ENCODE measurements at places on chromosomes 2 and 18.
A peak's percentile ranks its signal among the peaks of the same experiment; 100 is the strongest.

GRCh38 chr2:127080938-127081755, 25.8 kb downstream of the BIN1 start:
- peak overlapping the region; percentile 41 for H3K4me3 ChIP-seq
- H3K4me1 ChIP-seq = peaks cover 72% of the 10 kb centered on the region
- no peaks in the 10 kb centered on the region for H3K27me3 ChIP-seq

GRCh38 chr2:165967746-165968145, 14.2 kb upstream of the TTC21B start:
- no peak overlapping the region for H3K27ac ChIP-seq
- no peak for DNase-seq
- no peak overlapping the region for H3K4me3 ChIP-seq
- no peaks in the 10 kb centered on the region for H3K27me3 ChIP-seq
- H3K4me1 ChIP-seq = peaks cover 5% of the 10 kb centered on the region
- H3K36me3 ChIP-seq = no peaks in the 10 kb centered on the region

GRCh38 chr2:175441181-175441761, 259.8 kb upstream of the ATP5MC3 start:
- no peaks in the 10 kb centered on the region for H3K27me3 ChIP-seq
- H3K36me3 ChIP-seq = no peaks in the 10 kb centered on the region
- H3K27ac ChIP-seq = no peak overlapping the region
- no peak overlapping the region for H3K4me3 ChIP-seq

- DNase-seq = no peak
- no peak overlapping the region for H3K27ac ChIP-seq
- no peaks in the 10 kb centered on the region for H3K4me1 ChIP-seq
- no peaks in the 10 kb centered on the region for H3K27me3 ChIP-seq
These were observed 232.8 kb downstream of the GALR1 start for GRCh38 chr18:77482190-77483085.

GRCh38 chr2:37923308-37924055, 1.6 kb upstream of the RMDN2 start:
- H3K4me3 ChIP-seq = peak overlapping the region; percentile 92
- H3K27ac ChIP-seq = no peak overlapping the region
- H3K4me1 ChIP-seq = peaks cover 34% of the 10 kb centered on the region
- DNase-seq = no peak
- H3K36me3 ChIP-seq = peaks cover 22% of the 10 kb centered on the region

GRCh38 chr18:2572171-2572569, 813 bp downstream of the NDC80 start:
- H3K4me3 ChIP-seq = peak overlapping the region; percentile 91
- H3K36me3 ChIP-seq = peaks cover 56% of the 10 kb centered on the region
- H3K27ac ChIP-seq = peak overlapping the region; percentile 84
